Keratinocyte (primary cell): ENCODE measurements at places on chromosomes 16 and 17. TPM values are rescaled to one million over a fixed set of nuclear protein-coding genes. Genes with fewer than 3 reads are reported as not detected.

DNA sequence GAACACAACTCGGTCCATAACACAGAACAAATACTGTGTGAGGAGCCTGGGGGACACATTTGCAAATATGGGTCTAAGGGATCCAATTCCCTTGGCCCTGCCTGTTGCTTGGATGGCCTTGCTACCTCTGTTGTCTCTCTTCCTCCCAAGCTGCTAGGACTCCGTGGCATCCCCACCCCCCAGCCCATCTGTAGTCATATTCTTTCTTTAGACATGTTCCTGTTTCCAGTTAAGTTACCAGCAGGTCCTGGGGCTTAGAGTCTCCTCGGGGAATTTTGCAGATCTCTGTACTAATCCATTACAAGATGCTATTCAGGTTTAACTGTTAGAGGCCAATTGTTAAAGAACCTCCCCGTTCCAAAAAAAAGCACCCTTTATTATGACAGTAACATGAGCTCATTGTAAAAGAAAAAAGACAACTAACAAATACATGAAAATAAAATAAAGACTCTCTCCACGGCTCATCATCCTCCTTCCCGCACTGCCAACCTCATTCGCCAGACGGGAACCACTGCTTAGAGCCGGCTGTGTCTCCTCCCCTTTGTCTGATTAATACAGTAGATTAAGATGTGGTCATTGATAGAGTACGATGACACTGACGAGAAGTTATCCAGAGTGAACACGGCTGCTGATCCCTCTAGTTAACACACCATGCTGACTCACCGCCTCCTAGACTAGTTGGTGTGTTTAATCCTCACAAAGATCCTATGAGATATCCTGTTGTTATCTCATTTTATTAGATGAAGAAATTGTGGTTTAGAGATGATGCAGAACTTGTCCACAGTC is 22.2 kb downstream of the HS3ST4 start:
- H3K4me1 ChIP-seq, result no peaks in the 10 kb centered on the region
- H3K27me3 ChIP-seq, result no peaks in the 10 kb centered on the region
- no peak for DNase-seq
- no peak overlapping the region for H3K4me3 ChIP-seq
- H3K36me3 ChIP-seq, result no peaks in the 10 kb centered on the region

GRCh38 chr17:65092262-65092661 is 35.7 kb upstream of the GNA13 start:
- H3K36me3 ChIP-seq, result no peaks in the 10 kb centered on the region
- no peak for DNase-seq
- H3K4me3 ChIP-seq, result no peak overlapping the region
- peaks cover 21% of the 10 kb centered on the region for H3K4me1 ChIP-seq
- no peak overlapping the region for H3K27ac ChIP-seq

DNA sequence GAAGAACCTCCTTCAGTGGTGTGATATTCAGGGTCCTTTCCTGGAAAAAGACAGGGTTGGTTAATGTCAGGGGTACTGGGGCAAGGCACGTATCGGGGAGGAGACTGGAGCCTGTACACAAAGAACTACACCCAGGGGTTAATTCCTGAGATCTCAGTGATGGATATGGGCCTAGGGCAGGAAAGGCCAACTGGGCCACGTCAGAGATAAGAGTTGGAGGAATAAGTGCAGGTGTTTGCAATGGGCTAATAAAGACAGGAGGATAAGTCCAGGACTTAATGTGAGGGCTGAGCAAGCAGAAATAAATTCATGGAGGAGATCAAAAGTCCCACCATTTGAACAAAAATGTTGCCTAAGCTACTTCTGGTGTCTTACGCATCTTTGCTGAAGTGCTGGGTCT is 10.4 kb upstream of the HERPUD1 start:
- H3K27me3 ChIP-seq, result no peaks in the 10 kb centered on the region
- no peaks in the 10 kb centered on the region for H3K36me3 ChIP-seq
- no peak overlapping the region for H3K4me3 ChIP-seq
- peaks cover 11% of the 10 kb centered on the region for H3K4me1 ChIP-seq
- DNase-seq, result no peak

- H3K36me3 ChIP-seq, result no peaks in the 10 kb centered on the region
- no peaks in the 10 kb centered on the region for H3K4me1 ChIP-seq
- no peak for DNase-seq
- no peaks in the 10 kb centered on the region for H3K27me3 ChIP-seq
- peak overlapping the region; percentile 26 for H3K4me3 ChIP-seq
These were observed 867 bp upstream of the LIMD2 start for GRCh38 chr17:63700528-63701455.

DNA sequence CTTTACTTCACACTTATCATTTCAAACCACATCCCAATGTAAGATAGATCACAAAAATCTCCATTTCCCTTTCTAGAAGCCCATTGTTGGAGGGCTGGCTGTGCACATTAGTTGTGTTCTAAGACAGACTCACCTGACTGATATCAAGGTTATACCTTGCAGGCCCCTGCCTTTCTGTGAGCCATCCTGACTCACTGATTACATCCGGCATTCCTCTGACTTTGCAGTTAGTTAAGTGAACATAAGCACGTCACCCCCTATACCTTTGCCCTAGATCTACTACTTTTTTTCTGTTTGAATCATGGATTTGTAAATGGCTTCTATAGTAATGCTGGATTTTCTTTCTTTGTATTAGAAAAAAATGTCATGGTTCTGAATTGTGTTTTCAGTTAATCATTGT is 78.3 kb downstream of the TANGO6 start:
- H3K27me3 ChIP-seq, result no peaks in the 10 kb centered on the region
- H3K36me3 ChIP-seq, result no peaks in the 10 kb centered on the region
- no peak overlapping the region for H3K4me3 ChIP-seq
- peak; percentile 83 for DNase-seq

GRCh38 chr17:49576088-49576916 is 631 bp downstream of the NXPH3 start:
- H3K27me3 ChIP-seq, result peaks cover 39% of the 10 kb centered on the region
- H3K27ac ChIP-seq, result no peak overlapping the region
- DNase-seq, result no peak
- peak overlapping the region; percentile 79 for H3K4me3 ChIP-seq

DNA sequence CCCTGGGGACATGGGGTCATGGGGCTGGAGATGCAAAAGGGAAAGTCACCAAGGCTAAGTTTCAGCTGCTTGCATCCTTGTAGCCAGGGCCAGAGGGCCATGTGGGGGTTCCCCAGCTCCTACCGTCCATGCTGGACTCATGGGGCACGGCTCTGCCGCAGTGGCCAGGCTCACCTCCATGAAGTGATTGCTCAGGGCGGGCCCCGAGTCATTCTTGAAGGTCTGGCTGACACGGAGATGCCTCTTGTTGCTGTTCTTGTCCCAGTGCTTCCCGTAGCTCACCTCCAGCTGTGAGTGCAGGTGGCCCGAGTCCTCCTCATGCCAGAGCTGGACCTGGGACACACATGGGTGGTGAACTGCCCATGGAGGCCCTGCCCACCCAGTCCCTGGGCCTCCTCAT is 114.5 kb downstream of the RMI2 start:
- no peaks in the 10 kb centered on the region for H3K4me1 ChIP-seq
- H3K36me3 ChIP-seq, result no peaks in the 10 kb centered on the region
- DNase-seq, result no peak
- H3K27me3 ChIP-seq, result peaks cover 5% of the 10 kb centered on the region
- no peak overlapping the region for H3K4me3 ChIP-seq

Gene FADS6
- 0.07 to 0.57 TPM in 2 of 3 replicates, not detected in the other for polyA plus RNA-seq

Gene ACAP1
- polyA plus RNA-seq, result 0.33 to 3.1 TPM (median 1.7 TPM) in 3 replicates

Gene EIF3CL
- 50.8 to 148 TPM (median 91.8 TPM) in 3 replicates for polyA plus RNA-seq

Gene TEKT5
- polyA plus RNA-seq, result 0.08 to 0.23 TPM in 2 of 3 replicates, not detected in the other
